ENCODE measurements at places on chromosomes 11 and 22.

DNA sequence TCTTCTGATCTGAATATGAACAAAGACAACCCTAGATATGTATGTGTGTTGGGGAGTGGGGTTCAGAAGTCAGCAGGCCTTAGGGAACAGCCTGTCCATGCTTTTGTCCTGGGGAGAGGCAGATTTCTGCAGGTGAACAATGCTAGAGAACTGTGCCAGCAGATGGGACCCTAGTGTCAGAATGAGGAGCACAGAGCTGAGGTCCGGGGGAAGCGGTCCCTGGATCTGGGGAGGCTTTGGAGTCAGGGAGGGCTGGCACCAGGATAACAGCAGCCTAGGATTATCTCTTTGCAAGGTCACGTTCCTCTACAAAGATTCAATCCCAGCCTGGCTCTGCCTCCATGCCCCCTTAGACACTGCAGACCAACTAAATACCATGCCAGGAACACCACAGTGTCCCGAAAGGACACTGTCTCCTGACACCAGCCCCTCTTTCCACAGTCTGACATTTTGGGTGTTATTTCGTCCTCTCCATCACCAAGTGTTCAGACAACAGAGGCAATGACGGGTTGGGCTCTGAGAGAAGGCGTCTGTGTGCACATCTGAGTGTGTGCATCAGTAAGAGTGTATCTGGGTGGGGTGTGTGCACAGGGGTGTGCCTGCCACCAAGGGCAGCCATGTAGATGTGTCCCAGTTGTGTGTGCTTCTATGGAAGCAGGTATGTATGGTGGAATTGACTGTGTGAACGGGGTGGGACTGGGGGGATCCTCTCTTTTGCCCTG lies 43.5 kb downstream of the EIF3F start:
- no peak for DNase-seq

GRCh38 chr11:120577624-120578363 lies 66.2 kb downstream of the GRIK4 start:
- no peak for DNase-seq

- no peak for DNase-seq
Observed at GRCh38 chr11:74776546-74776945, 27.9 kb downstream of the RNF169 start.

DNA sequence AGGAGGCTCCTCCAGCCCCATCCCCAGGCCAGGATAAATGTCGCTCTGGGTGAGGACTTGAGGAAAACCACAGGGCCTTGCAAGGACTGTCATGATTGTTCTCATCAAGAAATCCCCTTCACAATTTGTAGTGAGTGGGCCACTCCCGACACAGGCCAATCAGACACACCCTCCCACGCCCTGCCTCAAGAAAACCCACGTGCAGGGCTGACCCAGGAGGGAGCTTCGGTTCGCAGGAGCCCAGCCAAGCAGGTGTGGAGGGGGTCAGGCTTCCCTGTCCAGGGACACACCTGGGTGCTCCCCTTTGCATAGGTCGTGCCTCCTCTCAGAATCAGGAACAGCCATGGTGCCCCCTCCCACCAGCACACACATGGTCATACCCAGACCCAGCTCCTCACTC lies 43.2 kb downstream of the SHANK2 start:
- DNase-seq = no peak

- no peak for DNase-seq
Observed at GRCh38 chr22:29144786-29145160, 60.9 kb upstream of the EMID1 start.

GRCh38 chr11:19673924-19674729 lies 38.5 kb upstream of the NAV2 start:
- DNase-seq = peak; percentile 80

DNA sequence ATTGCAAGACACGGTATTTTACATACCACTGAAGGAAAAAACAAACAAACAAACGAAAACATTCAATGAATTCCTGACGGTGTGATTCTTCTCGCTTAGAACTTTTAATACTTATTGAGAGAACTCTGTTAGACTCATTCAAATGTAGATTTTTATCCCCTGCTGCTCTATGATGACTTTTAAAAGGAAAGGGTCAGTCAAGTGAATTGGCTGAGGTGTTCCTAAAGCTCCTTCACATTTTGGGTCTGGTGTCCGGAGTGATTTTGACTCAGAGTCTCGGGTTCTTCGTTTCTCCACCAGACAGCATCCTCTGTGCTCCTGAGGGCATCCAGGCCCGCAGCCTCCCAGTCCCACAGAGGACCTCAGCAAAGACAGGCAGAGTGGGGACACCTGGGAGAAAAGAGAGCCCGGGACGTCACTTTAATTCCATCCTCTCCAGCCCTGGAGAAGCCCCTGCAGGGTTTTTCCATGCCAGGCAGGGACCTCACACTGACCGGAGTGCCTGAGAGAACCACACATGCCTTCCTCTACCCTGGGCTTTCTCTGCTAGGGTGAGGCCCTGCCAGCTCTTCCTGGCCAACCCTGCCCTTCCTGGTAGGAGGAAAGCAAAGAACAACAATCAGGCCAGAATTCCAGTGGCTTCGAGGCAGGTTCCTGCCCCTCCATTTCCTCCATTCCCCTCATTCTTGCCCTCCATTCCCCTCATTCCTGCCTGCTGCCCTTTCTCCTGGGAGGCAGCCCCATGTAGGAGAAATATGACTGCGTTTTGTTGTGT lies 1.4 kb upstream of the CSF2RB start:
- DNase-seq = peak; percentile 43

GRCh38 chr11:57103899-57104605 lies 77.7 kb upstream of the LRRC55 start:
- no peak for DNase-seq

GRCh38 chr22:19775496-19776325 lies 15.1 kb downstream of the TBX1 start:
- DNase-seq = no peak

- DNase-seq = peak; percentile 52
Observed at GRCh38 chr11:36540998-36541397, 26.8 kb upstream of the RAG1 start.

GRCh38 chr22:46061124-46061500 lies 84.2 kb upstream of the WNT7B start:
- no peak for DNase-seq

DNA sequence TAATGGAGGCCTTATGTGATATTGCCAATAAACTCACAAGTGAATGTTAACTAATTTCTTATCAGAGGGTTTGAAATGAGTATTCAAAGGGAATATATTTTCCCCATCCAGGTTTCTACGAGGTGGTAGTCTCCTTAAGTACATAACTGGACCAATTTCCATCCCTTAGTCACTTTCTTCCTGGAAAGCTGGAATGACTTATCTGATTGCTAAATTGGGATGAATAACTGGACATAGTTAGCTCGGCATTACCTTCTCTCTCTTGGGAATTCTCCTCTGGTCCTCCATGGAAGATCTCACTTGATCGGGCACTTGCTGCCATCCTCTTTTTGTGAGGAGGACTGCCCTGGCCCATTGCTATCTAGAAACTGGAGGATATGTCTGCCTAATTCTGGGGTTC lies 109.1 kb downstream of the TRPC6 start:
- DNase-seq = no peak

DNA sequence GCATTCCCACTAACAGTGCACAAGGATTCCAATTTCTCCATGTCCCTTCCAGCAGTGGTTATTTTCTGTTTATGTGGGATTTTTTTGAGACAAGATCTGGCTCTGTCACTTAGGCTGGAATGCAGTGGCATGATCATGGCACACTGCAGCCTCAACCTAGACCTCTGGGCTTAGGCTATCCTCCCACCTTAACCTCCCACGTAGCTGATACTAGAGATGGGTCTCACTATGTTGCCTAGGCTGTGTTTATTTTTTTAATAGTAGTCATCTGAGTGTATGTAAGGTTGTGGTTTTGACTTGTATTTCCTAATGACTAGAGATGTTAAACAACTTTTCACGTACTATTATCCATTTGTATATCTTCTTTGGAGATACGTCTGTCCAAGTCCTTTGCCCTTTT lies 74.6 kb downstream of the KCNQ1OT1 start:
- no peak for DNase-seq

GRCh38 chr11:61120706-61121191 lies 18.5 kb downstream of the CD5 start:
- peak; percentile 31 for DNase-seq

DNA sequence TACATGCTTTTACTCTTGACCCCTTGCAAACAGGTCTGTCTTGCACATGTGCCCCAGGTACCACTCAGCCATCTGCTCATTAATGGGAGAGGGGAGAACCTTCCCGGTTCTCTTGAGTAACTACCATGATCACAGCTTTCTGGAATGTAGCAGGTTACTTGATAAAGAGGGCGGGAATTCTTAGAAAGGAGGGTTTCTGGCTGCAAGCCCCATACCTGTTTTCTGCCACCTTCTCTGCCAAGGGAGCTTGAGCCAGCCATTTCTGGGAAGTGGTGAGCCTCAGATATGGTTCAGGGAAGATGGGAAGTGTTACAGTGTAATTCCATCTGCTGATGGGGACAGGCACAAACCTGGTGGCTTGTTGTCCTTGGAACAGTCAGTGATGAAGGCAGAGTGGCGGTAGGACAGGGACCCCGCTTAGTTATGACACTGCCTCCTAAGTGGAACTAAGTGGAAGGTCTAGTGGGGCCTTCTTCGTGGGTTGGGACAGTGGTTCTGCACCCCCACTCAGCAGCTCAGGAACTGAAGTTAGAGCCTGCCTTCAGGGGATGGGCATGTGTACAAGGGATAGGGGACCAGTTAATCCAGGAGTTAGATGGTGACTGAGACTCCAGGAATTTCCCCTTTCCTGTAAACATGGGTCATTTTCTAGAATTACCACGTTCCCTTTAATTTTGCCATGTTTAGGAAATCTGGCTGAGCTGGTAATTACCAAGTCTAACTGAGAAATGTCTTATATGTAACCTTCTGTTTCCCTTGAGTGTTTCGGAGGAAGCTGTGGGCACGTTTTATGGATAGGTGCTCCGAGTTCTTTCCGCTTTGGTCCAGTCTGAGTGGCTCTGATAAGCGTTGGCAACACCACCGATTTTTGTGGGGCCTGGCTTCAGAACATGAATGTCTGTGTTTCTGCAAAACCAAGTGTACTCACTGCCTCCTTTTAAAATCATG lies 35.3 kb downstream of the BCR start:
- no peak for DNase-seq

DNA sequence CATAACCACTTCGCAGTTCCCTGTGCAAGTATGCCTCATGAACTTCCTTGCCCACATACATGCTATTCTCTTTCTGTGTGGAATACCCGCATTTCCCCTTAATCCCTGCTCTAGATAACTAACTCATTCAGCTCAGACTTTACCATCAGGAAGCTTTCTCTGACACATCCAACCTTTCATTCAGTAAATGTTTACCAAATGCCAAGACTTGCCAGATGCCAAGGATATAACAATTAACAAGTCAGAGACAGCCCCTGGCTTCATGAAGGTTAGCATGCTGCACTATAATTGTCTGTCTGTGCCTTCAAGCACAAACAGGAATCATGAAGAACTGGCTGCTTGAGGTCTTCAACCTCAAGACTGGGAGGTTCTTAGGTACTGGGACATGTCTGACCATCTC lies 71.2 kb upstream of the GDPD4 start:
- DNase-seq = no peak

- no peak for DNase-seq
Observed at GRCh38 chr11:114679505-114679904, 1.2 kb downstream of the NXPE2 start.

- peak; percentile 62 for DNase-seq
Observed at GRCh38 chr11:19988598-19988997, 171.7 kb downstream of the DBX1 start.

- DNase-seq = peak; percentile 72
Observed at GRCh38 chr22:49929211-49929979, 11.0 kb downstream of the CRELD2 start.

DNA sequence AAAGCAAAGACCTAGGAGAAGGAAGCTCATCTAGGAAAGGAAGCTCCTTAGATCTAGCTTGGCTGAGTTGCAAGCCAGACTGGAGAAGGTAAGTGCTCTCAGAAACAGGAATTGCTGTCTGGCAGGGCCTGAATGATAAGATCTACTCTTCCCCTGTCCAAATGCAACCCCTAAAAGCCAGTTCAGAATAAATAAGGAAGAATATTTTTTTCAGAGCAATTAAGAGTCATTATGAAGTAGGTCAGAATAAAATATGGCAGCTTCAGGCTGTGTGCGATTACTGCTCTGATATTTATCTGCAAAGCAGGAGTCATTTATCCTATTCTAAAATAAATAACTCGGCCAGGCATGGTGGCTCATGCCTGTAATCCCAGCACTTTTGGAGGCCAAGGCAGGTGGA lies 82.1 kb downstream of the PIWIL4 start:
- no peak for DNase-seq

- DNase-seq = no peak
Observed at GRCh38 chr22:47374273-47374771, 611.9 kb downstream of the TBC1D22A start.

DNA sequence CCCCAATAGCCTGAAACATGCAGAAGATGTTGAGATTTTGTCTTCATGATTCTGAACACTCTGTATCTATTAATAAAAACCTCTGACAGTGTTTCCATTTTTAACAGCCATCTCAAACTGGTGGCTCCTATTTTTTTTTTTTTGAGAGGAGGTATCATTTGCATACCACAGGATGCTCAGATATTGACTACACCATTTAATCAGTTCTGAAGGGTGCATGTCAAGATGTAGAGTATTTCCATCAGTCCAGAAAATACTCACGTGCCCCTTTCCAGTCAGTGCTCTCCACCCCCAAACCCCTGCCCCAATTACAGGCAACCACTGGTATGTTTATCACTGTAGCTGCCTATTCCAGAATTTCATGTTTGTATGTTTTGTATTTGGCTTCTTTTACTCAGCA lies 85.3 kb upstream of the SORL1-AS1 start:
- DNase-seq = no peak

DNA sequence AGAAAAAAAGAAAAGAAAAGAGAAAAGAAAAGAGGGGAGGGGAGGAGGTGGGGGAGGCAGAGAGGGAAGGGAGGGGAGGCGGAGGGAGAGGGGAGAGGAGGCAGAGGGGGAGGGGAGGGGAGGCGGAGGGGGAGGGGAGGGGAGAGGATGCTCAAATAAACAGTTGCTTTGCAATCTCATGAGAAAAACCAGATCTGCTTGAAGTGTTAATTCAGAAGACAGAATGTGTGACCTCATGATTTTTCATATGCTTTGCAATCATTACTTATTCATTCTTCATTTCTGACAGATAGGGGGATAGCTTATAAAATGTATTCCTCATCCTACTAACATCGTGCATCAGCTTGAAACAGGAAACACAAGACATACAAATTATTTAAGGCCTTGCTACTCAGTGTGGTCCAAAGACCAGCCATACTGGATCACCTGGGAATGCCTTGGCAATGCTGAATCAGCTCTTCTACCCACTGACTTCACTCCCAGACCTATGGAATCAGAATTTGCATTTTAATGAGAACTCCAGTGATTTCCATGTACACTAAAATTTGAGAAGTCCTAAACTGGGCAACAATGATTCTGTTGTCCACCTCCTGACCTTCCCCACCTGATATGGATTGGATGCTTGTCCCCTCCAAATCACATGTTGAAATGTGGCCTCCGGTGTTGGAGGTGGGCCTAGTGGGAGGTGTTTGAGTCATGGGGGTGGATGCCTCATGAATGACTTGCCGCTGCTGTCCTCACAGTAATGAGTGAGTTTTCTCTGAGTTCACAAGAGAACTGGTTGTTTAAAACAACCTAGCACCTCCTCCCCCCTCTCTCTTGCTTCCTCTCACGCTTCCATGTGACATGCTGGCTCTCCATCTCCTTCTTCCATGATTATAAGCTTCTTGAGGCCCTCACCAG lies 69.2 kb downstream of the CCDC34 start:
- DNase-seq = no peak

- no peak for DNase-seq
Observed at GRCh38 chr11:61049063-61049377, 53.3 kb upstream of the CD5 start.

All from ELF-1 (cell line).